ENCODE measurements at places on chromosomes 5 and 9. TPM values are rescaled to one million over a fixed set of nuclear protein-coding genes. Genes with fewer than 3 reads are reported as not detected.
A peak's percentile ranks its signal among the peaks of the same experiment; 100 is the strongest.

Gene FBN2
- polyA plus RNA-seq = 129 TPM

Gene LCNL1
- 0.40 TPM for polyA plus RNA-seq

GRCh38 chr9:11204521-11204920, 591.7 kb upstream of the PTPRD start:
- no peak for DNase-seq

DNA sequence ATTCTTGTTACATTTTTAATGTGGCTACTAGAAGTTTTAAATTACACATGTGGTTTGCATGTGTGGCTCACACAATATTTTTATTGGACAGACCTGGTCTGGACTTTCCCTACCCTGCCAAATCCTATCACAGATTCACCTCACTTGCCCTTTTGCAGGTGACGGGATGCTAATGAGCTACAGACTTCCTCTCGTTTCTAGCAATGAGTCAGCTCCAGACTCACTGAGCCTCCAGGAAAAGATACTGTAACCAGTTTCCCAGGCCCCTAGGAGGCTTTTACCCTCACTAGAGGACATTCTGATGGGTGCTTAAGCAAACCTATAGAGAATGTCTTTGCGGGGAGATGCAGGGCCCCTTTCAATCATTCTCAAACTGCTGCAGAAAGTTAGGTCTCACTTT, 135.4 kb downstream of the WDR41 start:
- DNase-seq = no peak

DNA sequence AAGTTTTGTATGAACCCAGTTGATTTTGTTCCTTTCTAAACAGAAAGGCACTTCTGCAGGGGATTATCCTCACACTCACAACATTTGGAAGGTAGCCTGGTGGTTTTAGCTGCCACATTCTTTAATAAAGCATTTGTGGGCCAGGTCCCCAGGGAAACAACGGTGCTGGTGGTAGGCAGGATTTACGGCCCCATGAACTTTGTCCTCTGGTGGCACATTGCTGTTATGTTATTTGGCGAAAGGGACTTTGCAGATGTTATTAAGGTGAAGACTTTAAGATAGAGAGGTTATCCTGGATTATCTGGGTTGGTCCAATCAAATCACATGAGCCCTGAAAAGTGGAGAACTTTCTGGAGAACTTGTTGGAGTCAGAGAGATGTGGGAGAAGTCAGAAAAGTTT, 86.3 kb upstream of the C9orf72 start:
- no peak for DNase-seq

GRCh38 chr9:134379831-134380365, 53.6 kb downstream of the RXRA start:
- no peak for DNase-seq

DNA sequence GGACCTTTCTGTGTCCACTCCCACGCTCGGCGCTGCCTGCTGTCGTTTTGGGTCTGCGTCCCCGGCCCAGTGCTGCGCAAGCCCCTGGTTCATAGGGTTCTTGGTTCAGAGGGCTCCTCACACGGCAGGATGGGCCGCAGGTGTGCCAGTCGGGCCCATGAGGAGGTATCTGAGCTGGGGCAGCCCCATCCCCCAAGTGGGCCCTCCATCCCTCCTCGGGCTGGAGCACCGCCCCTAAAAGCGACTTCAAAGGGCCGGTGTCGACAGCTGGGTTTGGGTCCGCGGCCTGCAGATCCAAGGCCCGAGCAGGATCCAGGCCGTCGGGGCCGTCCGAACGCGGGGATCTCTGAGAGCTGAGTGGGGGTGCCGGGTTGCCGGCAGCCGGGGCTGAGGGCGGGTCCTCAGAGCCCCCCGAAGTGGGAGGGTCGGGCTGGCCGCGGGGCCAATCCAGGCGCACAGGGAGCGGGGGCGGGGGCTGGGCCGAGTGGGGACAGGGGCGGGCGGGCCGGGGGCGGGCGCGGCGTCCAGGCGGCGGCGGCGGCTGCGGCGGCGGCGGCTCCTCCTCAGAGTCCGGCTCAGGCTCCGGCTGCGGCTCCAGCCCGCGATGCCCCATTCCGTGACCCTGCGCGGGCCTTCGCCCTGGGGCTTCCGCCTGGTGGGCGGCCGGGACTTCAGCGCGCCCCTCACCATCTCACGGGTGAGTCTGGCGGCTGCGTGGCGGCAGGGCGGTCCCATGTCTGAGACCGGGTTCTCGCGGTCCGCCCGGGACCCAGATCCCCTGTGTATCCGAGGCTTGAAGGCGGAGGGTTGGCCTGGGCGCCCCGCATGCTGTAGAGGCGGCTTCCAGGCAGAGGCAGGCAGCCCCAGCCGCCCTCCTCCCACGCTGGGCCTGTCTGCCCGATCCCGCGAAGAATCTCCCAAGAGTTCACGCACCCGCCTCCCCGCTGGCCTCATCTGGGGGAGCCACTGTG, at the start of gene PDLIM4:
PDLIM4 (plus strand) TSS at position 566 of the 971 bp plus-strand sequence; CDS start at position 605, 39 bp downstream.
- no peak for DNase-seq

- no peak for DNase-seq
Observed at GRCh38 chr9:117076571-117077290, 338.1 kb downstream of the ASTN2 start.

DNA sequence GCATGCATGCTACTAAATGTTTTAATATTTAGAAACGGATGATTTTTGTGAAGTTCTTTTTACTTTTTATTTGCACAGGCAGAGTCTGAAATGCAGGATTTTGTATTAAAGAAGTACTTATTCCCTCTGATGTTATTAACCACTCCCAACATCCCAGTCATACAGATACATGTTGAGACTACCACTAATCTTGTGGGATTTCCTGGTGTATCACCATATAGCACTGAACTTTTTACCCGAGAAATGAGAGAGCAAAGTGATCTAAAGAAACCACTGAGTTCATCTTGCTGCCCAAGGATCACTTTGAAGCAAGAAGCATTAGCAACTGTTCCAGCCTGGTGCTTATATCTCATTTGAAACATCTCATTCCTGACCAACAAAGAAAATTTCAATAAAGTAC, 443.8 kb downstream of the BNC2 start:
- DNase-seq = no peak

- peak; percentile 8 for DNase-seq
Observed at GRCh38 chr9:9913276-9913832, 699.4 kb downstream of the PTPRD start.

DNA sequence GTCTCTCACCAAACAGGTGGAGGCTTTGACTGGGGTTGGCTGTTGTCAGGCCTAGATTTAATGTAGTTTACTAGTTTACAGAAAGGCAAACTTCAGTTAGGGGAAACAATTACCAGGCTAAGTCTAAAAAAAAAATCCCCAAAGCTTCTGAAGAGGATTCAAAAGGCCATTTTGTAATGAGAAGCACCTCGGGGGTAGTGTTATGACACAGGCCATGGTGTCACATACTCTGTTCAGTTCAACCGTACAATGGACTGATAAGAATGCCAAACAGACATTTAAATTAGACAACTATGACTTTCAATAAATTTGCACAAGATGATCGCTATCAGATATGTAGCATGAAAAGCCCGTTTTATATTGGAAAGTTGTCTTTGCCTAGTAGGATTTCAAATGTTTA, 120.1 kb upstream of the PCA3 start:
- no peak for DNase-seq

- DNase-seq = no peak
Observed at GRCh38 chr5:98638111-98638510, 135.4 kb upstream of the RGMB start.

- peak; percentile 9 for DNase-seq
Observed at GRCh38 chr9:135661816-135662560, 1.1 kb upstream of the LCN9 start.

DNA sequence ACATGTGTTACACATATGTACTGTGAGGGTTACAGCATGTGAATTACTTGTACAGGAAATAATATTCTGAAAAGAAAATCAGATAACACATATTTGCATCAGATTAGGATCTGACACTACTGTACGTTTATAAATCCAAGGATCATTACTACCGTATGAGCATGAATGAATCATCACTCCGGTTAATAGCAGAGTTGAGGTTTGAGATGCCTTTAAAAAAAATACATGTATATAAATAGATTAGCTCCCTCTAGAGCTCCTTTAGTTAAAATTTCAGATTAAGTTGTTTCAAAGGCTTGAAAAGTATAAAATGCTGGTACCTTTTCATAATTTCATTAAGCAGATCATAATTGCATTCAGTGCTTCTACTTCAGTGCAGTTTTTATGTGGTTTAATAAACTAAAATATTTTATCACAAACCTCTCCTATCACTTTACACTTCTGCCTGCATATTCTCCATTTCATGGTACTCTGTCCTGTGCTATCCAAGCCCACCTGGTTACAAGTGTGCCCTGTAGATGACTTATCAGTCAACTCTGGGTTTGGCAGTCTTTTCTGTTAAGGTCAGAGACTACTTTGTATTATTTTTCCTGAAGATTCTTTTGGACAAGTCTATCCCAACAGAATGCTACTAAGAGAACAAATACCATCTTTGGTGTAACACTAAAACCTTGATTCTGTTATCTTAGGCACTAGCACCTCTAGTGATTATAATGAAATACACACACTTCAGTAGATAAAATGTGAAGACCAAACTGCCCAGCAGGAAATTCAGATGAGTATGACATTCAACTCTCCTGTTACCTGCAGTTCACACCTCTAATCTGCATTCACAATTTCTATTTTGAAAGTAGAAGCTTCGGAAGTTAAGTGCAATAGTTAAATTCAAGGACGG, 48.0 kb upstream of the POU5F2 start:
- no peak for DNase-seq

- no peak for DNase-seq
Observed at GRCh38 chr9:123551734-123552133, 195.7 kb downstream of the CRB2 start.

GRCh38 chr9:88783711-88784083, 207.6 kb upstream of the S1PR3 start:
- DNase-seq = no peak

GRCh38 chr9:70983723-70984295, 137.6 kb downstream of the TRPM3 start:
- no peak for DNase-seq

DNA sequence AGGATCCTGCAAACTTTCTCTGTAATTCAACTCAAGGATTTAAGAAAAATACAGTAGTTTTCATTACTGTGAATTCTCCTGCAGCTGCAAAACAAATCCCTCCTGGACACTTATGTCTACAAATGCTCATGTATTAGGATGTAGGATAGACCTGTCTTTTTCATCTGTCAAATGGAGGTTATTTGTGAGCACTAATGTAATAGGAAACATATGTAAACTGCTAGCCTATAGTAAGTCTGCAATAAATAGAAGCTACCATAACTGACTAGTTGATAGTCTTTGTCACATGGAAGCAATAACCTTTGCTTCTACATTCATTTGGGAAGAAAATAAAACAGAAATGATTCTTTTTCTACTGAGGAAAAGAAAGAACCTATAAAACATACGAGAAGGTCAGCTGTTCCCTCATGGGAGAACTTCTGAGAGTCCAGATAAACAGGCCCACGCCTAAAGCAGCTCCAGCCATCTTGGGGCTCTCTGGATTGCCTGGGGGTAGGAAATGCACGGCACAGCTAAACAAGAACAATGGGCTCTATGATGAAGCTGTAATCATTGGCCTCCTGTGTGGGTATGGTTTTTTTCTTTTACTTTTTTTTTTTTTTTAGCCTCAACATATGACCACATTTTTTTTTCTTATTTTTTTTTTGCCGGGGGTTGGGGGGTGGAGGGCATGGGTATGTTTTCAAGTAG, 6.2 kb downstream of the KCNV2 start:
- no peak for DNase-seq

DNA sequence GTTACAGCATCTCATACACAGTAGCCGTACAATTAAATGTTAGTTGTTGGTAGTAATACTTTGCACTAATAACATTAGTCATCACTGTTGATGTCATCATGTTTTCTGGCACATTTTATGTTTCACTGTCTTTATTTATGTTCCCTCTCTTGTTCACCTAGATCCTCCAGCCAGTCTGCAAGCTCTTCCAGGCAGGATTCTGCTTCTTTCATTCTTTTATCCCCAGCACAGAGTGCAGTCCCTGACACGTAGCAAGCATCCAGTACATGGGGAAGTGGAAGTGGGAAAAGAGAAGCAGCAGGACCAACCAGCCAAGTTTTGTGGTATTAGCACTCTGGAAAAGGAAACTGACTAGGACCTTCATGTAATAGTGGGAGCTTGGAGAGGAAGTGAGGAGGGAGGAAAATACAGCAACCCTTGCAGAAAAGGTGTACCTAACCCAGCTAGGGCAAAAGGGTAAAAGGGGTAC, 89.7 kb upstream of the SLC44A1 start:
- no peak for DNase-seq

- DNase-seq = no peak
Observed at GRCh38 chr9:4339836-4340560, 40.1 kb upstream of the GLIS3 start.

GRCh38 chr5:174773371-174773770, 49.0 kb downstream of the MSX2 start:
- DNase-seq = no peak

- no peak for DNase-seq
Observed at GRCh38 chr9:4970970-4971641, 14.0 kb upstream of the JAK2 start.

DNA sequence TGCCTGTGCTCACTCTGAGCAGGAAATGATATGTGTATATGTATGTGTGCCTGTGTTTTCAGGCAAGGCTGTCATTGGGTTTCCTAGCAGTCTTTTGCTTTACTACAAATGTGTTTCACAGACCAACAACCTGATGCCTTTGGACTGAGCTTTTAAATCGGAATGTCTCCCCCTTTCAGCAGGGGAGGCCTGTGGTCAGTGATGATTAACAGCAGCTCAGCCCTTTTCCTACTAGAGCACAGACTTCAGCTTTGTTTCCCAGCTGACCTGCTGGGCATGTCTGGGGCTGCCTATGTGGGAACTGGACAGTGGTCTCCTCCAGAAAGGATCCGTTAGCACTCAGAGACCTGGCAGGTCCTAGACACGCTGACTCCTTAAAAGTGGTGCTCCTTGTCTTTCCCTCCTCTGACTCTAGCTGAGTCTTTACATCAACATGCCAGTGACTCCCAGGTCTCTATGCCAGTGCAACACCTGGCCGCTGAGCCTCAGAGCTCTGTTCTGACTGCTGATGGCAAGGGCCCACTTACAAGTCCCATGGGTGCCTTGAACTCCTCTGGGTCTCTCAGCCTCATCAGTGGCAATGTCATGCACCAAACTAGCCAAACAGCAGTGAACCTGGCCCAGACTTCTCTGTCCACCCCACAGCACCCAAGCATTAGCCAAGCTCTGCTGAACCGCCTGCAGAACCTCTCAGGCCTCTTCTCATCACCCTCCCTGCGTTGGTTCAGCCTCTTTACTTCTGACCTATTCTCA, 7.7 kb downstream of the MACROH2A1 start:
- no peak for DNase-seq

Measured in renal cortex interstitium (tissue), 15 donors.